Stimulated activated CD8-positive, alpha-beta memory T cell treated with anti-CD3 and anti-CD28 coated beads, Interleukin-4, amount 100 ng/mL, for 48 hours (primary cell): ENCODE measurements at places on chromosomes 6 and 20.

GRCh38 chr6:20162515-20162914 lies 49.8 kb downstream of the MBOAT1 start:
- no peak for DNase-seq

DNA sequence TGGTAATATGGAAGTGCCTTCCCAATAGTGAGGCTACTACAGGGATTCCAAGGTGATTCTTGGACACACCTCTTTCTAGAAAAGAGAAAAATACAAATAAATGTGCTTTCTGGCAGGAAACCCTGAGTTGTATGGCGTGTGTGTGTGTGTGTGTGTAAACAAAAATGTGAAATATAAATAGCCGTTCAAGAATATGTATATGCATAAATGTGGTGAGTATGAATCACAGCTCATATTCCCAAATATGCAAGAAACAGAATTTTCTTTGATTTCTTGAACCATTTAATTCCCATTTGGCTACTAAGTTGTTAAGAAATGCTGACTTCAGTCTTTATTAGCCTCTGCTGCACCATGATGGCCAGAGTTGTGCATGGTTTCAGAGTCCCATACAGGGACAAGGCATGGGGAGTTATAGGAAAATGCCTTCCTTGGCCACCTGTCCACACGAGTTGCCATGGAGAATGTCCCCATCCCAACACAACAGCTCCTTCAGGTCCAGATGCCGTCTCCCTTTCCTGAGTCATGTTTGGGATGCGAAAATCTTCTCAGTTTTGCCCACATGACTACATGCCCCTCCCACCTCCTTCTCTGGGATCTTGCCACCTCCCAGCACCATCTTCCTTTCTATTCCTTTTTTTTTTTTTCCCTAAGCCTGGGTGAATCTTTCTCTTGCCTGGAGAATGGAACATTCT lies 312.4 kb upstream of the ECI2 start:
- no peak for DNase-seq

DNA sequence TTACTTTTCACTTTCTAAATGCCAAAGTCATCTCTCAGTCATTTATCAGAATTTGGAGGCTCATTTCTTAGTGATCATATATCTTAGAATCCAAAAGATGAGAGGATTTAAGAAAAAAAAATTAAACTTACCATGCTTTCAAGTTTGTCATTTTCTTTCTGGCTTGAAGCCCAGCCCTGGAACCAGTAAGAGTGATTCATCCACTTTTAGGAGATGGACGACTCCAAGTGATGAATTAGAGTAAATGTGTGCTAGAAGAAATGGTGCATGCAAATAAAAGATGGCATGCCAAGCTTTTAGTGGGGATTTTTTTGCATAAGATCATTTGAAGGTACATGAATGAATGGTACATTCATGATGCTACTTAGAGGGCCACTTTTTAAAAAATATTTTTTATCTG lies 20.1 kb downstream of the PLCB1 start:
- DNase-seq = no peak

- DNase-seq = no peak
Measured at GRCh38 chr6:147618927-147619326, 110.4 kb downstream of the SAMD5 start.

GRCh38 chr6:125787791-125788190 lies 3.0 kb upstream of the NCOA7 start:
- DNase-seq = no peak

GRCh38 chr6:3545156-3545555 lies 88.3 kb upstream of the SLC22A23 start:
- no peak for DNase-seq

DNA sequence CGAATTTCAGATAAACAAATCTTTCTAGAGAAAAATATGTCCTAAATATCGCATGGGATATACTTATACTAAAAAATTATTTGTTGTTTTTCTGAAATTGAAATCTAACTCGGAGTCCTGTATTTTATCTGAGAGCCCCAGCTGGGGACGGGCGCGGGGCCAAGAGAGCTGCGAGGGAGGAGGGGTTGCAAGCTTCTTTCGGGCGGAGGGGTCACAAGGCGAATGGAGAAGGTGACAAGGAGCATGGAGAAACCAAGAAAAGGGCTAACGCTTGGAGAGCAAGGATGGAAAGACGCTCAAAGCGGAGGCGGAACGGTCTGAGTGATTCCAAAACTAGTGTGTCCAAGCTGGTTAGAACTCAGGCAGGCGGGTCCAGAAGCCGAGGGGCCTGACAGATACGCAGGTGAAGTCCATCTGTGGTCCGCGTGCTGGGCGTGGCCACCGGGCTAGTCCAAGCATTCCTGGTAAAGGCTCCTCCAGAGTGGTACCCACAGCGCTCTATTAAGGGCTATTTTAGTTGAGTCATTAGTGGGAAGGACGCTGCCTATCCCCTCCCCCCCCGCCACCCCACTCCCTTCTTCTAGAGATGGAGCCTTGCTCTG lies 41.5 kb upstream of the ZNFX1 start:
- DNase-seq = no peak

GRCh38 chr20:23047738-23048214 lies 1.7 kb downstream of the THBD start:
- peak; percentile 31 for DNase-seq
